ENCODE measurements at places on chromosomes 13 and 19.

GRCh38 chr19:33690378-33691029 lies 68.8 kb downstream of the CHST8 start:
- DNase-seq, result no peak

- DNase-seq, result peak; percentile 40
These were observed 1.9 kb upstream of the LMTK3 start for GRCh38 chr19:48513289-48514122.

DNA sequence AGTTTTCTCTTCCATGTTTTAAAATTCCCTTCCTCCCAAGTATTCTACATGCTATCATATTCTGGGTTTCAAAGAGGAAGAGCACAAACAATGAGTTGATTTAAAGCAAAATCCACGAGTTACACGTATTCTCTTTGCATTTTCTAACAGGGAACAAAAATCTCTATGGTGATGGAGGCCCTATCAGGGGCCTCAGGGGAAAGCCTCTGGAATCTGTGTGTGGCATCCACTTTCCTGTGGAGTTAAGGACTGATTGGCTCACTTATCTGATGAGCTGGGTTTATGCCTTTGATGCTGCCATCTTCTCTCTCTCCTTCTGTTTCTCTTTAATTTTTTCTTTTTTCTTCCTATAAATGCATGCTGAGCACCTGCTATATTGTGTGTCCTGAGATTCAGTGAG lies 14.8 kb downstream of the OLFM4 start:
- no peak for DNase-seq

DNA sequence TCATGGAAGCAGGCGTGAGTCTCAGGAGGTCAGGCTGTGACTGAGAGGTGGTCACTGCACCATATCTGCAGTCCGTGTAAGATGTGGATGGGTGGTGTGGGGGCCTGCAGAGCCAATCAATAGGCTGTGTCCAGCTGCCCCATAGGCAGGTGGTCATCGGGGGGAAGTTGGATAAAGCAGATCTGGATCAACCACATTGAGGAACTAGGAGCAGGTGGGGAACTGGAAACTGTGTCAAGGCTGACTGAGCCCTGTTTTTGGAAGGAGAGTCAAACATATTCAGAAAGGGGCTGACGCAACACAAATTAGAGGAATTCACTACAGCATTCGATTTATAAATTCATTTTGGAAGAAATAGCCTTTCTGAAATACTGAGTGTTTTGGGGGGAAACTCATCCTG lies 15.0 kb downstream of the CLEC4M start:
- DNase-seq, result no peak

- no peak for DNase-seq
These were observed 27.4 kb downstream of the LRCH1 start for GRCh38 chr13:46580362-46580839.
